Mammary epithelial cell (primary cell): ENCODE measurements at places on chromosomes 12 and 14. TPM values are rescaled to one million over a fixed set of nuclear protein-coding genes. Genes with fewer than 3 reads are reported as not detected.

DNA sequence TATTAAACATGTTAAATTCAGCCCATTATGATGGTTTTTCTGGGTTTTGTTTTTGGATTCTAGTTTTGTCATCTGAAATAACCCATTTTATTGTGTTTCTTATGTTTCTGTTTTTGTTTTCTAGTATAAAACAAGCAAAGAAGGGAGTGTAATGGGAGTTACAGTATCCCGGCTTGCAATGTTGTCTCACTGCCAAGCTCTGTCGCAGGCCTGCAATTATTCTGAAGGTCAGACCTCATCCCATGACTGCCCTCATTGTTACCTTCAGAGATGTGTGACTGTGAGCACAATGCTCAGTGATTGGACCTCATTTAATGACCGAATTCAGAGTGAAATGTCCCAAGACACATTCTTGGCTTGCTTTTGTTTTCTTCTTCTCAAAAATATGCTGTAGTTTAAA is 73.0 kb upstream of the ATF1 start:
- DNase-seq: no peak

GRCh38 chr14:93912782-93913181 is 14.4 kb upstream of the FAM181A start:
- DNase-seq: no peak

DNA sequence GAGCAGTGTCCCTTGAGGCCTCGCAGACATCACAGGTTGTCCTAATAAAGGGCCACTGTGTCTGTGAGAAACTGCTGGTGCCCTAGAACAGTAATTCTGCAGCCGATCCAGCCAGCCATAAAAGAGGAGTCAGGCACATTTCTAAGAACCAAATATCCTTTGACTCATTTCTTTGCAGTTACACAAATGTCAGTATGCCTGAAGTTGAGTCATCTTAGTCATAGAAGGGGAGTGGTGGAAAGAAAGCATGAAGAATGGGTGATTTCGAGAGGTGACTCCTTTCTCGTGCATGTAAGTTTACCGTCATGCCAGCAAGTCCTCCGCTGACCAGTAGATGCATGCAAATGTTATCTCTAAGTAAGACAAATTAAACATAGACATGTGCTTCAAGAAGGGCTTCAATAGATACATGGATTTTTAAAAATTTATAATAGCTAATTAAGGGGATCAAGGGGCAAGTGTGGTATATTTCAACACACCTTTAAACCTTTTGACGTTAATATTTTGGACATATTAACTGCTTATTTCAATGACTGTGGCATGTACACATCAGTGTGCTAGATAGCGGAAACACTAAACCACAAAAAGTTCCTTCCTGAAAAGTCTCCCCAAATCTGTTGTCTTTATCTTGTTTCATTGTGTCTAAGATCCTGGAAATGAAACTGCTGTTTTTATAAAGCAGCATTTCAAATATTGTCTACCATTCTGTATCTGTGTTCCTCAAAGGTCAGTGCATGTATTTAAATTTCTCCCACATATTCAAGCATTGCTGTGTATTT is 497.4 kb downstream of the NPAS3 start:
- DNase-seq: peak; percentile 69

DNA sequence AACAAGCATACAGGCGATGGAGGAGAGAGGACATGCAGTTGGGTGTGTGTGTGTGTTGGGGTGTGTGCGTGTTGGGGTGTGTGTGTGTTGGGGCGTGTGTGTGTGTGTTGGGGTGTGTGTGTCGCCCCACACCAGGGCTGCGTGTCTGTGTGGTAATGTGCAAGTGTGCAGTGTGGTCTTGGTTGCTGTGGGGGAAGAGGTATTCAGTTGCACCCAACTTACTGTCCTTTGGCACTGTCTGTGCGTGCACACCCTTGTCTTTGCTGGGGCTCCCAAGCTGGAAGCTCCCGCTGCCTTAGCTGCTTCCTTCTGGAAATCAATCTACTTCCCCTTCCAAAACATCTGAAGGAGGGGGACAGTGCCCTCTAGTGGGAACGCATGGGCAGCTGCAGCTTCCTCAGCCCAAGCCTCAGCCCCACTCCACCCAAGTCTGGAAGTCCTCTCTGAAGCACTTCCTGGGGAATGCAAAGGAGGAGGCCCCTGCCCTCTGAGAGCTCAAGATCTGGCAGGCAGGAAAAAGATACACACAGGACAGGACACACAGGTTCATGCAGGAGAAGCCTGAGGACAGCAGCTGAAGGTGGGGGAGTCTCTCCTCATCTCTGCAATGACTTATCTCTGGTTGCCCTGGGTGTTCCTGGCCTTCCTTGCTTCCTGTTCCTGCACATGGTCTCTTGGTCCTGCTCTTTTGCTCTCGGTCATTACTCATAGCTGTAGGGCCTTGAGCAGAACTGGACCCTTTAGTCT is 13.1 kb downstream of the ASIC1 start:
- DNase-seq: peak; percentile 62

DNA sequence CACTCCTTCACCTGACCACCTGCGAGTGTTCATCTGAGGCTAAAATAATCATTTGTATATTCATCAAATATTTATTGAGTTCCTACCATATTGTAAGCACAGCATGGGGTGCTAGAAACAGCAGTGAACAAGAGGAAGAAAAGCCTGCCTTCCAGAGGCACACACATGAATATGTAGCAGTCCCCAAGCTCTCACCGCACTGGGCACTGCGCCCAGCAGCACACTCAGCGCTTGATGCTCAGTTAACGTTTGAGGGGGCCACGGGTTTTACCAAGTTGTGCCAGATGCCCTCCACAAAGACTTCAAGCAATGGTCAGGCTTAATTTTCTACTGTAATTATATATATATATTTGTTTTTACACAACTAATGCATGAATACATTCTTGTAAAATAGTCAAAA is 52.0 kb downstream of the HELB start:
- DNase-seq: no peak

GRCh38 chr12:39873065-39873464 is 232.8 kb downstream of the SLC2A13 start:
- no peak for DNase-seq

- DNase-seq: no peak
These were observed 99.2 kb downstream of the GCH1 start for GRCh38 chr14:54803396-54803795.

DNA sequence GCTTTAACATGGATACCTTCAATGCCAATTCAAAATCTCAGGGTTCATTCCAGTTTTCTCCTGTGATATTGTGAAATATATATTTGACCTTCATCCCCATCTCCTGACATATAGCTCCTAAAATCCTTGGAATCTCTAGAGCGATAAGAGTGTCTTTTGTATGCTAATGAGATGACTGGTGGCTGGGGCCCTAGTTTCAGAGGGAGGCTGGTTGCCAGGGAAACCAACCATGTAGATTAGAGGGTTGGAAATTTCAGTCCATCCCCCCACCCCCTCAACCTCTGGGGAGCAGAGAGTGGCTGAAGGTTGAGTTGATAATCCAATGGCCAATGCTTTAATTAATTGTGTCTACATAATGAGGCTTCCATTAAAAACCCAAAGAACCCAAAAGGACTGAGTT is 59.4 kb downstream of the SDR9C7 start:
- no peak for DNase-seq

DNA sequence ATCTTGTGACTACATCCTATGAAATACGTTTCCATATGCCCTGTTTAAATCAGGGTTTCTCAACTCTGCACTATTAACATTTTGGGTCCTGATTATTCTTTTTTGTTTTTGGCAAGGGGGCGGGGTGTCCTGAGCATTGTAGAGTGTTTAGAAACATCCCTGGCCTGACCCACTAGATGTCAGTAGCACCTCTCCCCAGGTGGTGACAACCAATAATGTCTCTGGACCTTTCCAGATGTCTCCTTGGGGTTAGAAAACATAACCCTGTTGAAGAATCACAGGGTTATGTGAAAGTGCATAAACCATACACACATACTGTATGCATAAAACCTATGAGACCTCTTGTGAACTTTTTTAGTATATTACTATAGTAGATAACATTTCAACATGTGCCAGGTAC is 1.4 kb downstream of the ACAD10 start:
- DNase-seq: no peak

DNA sequence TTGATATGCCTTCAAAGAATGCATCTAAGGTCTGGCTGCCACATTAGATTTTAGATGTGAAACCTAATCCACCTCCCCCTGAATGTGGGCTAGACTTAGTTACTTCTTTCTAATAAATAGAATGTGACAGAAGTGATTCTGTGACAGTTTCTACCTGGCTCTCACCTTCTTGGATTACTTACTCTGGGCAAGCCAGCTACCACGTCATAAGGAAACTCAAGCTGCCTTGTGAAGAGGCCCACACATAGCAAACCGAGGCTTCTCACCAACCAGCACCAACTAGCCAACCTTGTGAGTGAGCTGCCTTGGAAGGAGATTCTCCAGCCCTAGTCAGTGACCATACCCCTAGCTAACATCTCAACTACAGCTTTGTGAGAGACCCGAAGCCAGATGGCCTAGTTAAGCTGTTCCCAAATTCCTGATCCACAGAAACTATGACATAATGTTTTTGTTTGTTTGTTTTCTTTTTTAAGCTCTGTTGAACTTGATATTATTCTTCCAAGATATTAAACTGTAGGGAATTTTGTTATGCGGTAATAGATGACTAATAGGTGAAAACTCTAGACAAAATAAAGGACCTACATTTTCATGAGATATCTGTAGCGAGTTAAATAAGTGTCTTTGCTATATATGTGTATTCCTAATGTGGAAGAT is 6.2 kb downstream of the GPR19 start:
- DNase-seq: no peak

- peak; percentile 69 for DNase-seq
These were observed 745 bp downstream of the TRHDE start for GRCh38 chr12:72272731-72273498.

DNA sequence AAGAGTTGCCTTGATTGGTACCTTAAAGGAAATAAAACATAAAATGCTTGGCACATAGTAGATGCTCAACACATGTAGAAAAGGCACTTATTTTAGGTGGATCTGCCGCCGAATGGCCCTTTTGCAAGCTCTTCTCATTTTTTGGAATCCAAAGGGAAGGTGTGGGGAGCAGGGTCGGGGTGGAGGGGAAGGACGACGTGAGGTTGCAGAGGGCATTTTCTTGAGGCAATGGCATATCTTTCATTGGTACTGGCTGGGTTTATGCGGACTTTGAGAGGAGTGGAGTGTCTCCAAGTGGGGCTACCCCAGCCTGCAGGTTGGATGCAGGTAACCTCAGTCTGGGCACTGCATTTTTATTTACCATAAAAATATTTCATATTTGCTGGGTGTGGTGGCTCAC is 8.1 kb downstream of the RTL1 start:
- no peak for DNase-seq

DNA sequence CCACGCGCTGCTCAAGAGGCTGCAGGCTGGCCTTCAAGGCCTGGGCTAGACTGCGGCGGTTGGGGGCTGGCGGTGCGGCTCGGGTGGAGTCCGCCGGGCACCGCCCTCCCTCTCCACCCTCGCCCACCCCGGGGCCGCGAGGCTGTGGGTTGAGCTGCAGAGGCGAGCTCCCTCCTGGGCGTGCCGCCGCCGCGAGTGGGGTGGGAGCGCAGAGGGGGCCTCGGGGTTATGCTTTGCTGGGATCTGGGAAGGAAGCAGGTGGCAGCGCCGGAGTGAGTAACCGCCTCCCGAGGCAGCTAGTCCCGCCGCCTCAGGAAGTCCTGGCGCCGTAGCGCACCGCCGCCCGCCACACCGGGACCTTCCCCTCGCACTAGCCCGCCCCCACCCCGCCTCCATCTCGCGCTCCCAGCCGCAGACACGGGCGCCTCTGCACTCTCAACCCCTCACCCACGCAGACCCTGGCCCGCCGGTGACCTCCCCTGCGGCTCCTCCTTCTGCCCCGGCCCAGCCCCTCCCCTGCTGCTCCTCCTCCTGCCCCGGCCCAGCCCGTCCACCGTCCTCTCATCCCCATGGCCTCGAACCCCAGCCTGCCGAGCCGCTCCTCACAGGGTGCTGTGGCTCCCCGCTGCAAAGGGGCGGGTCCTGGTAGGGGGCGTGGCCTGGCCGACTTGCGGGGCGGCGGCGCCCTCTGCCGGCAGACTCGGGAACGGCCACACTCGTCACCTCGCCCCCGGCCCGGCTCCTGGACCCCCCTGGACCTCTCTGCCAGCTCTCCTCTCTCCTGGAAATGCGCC is 16.6 kb downstream of the TAMALIN start:
- DNase-seq: peak; percentile 36

- DNase-seq: no peak
These were observed 56.8 kb downstream of the DUSP16 start for GRCh38 chr12:12505544-12506495.

DNA sequence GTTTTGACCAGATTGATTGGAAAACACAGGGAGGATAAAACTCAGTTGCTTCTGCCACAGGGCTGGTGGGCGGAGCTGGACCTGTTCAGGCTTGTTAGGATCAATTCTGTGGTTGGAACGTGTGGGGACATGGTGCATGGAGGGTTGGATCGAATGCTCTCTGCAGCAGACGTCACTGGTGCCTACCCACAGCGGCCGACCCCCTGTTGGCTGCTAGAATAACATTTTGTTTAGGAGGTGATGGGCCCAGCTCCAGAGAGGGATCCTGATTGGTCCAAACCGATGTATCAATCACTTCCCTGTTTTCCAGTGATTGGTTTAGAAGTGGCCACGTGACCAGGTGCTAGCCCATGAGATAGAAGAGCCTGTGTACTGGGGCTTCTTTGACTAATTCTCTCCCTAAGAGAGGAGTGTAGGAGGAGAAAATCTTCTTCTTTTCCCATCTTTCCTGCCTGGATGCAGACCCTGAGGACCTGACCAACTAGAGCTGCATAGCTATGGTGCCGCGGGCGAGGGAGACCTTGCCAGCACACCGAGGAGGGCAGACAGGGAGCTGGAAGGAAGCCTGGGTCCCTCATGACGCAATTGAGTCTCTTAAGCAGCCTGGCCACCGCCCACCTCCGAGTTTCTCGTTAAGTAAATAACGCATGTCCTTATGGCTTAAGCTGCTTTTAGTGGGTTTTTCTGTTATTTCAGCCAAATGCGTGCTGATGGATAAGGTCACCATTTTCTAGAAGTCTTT is 163.5 kb downstream of the AACS start:
- no peak for DNase-seq

- DNase-seq: no peak
These were observed 83.7 kb downstream of the DPF3 start for GRCh38 chr14:72810201-72810600.

GRCh38 chr12:32501835-32502333 is 102.5 kb downstream of the FGD4 start:
- peak; percentile 80 for DNase-seq

- no peak for DNase-seq
These were observed 9.4 kb upstream of the RPS6KL1 start for GRCh38 chr14:74932401-74932901.

DNA sequence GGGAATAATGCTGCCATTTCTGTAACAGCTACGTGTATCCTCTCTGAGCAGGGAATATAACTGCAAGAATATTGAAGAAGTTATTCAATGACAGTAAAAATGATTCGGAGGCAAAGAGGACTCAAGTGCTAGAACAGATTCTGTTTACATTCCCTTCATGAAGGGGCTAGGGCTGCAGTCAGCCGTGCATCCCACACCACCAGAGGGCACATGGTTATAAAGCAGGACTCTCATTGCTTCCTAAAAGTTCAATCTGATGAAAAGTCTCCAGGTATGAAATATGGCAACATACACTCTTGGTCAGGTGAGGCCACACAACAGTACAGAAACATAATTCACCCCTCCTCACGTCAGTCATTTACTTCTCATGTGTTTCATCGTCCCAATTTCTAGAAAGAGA is 34.0 kb downstream of the TCHP start:
- DNase-seq: no peak

FITM1 gene
- total RNA-seq: 0.64 TPM in 1 of 2 replicates, not detected in the other

PRR4 gene
- total RNA-seq: 2.0 and 4.0 TPM in 2 replicates

FAM181A gene
- total RNA-seq: not detected in 2 replicates

SPTB gene
- total RNA-seq: under 0.01 TPM

TSPAN8 gene
- not detected in 2 replicates for total RNA-seq

BTG1 gene
- 68.2 and 152 TPM in 2 replicates for total RNA-seq

HSP90B1 gene
- total RNA-seq: 357 TPM

ADAM21 gene
- 1.2 TPM for total RNA-seq

MMAB gene
- total RNA-seq: 27.5 TPM

KRT6B gene
- 1,405 and 1,675 TPM in 2 replicates for total RNA-seq

MYH6 gene
- not detected in 2 replicates for total RNA-seq
